ENCODE measurements at places on chromosomes 1 and 21. TPM values are rescaled to one million over a fixed set of nuclear protein-coding genes. Genes with fewer than 3 reads are reported as not detected.

- no peak for DNase-seq
Measured at GRCh38 chr1:11704691-11705475, 13.4 kb downstream of the DRAXIN start.

GRCh38 chr1:39525366-39526165, 34.1 kb downstream of the BMP8A start:
- no peak for DNase-seq

Gene TCHH
- 0.03 TPM for total RNA-seq

- no peak for DNase-seq
Measured at GRCh38 chr21:45796003-45796402, 152.5 kb downstream of the PCBP3 start.

Gene CCDC181
- 0.56 TPM for total RNA-seq

- no peak for DNase-seq
Measured at GRCh38 chr1:118202076-118202608, 17.1 kb upstream of the SPAG17 start.

Gene FCGR1A
- total RNA-seq: not detected
